MV-4-11 (cell line): ENCODE measurements at places on chromosomes 1 and 21.

DNA sequence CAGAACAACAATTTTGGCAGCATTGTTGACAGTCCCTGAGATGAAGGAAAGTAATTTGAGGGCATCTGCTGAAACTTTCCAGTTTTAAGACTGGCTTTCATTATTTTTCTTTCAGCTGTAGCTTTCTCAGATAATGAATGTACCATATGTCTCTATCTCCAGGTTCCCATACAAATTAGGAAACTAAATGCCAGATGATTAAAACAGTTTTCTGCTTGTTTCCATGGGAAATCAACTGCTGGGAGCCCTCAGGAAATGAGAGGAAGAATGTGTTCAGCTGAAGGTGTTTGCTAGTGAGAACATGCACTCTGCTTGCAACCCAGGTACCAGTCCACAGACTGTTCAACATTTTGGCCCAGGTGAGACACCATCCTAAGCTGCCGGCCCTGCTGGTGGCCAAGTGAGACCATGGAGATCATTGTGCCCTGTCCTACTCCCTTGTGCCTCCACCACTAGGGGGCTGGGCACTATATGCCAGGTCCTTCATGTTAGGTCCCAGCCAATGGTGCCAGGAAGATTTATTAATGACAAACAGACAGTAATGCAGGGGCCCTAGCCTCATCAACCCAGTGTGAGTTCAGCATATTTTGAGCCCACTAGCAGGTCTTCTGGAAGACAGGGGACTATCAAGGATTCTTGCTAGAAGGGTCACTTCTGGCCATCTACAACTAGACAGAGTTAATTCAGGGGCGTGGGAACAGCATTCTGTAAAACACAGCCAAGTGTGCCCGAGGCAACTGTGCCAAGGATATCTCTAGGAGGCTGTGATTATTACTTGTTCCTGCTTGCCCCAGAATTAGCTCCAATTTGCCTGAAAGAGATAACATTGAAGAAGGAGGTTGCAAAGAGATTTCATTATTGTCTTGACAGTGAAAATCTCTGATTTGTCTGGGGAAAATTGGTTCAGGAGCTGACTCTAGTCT lies 17.0 kb upstream of the LRRC8C start:
- peak; percentile 13 for DNase-seq

- no peak for DNase-seq
Observed at GRCh38 chr1:35603468-35603867, 30.4 kb downstream of the TFAP2E start.

DNA sequence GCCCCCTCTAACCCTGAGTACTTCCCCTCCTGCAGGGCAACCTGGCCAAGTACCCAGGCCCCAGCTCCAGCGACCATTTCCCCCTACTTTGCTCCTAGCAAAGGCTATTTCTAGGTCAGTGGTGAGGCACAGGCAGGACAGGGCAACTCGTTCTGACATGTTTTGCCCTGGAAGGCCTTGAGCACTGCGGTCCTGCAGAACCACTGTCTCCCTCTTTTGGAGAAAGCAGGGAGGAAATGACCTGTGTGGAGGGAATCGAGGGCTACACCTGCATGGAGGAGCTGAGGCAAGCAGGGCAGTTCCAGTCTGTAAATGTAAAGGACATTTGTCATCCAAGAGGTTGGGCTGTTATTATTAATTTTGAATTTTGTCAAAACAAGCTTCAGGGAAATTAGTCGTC lies 99.1 kb downstream of the PPIAL4G start:
- no peak for DNase-seq

DNA sequence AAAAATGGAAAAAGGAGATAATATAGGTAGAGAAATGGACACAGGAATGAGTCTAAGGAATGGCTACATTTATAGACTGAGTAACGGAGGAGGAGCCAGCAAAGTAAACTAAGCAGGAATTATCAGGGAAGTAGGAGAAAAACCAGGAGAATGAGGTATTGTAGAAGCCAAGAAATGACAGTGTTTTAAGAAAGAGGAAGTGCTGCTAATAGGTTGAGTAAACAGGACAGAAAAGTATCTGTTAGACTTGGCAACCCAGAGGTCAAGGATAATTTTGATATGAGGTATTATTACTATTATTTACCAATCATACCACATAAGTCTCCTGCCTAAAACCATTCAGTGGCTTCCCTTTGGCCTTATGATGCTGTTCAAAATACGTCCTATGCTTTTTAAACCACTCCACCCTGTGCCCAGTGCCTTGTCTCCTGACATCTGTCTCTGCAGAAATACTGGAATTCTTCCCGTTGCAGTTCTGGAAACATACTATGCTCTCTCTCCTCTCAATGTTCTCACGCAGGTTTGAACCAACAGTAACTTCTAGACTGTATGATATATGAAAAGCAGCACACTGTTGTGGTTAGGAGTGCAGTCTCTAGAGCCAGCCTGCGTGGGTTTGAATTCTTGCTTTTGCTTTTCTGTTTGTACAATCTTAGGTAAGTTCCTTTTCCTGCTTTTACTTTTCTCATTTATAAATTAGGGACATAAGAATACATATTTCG lies 24.6 kb upstream of the NEK7 start:
- DNase-seq, result peak; percentile 43
